ENCODE measurements at places on chromosomes 2 and 18. TPM values are rescaled to one million over a fixed set of nuclear protein-coding genes. Genes with fewer than 3 reads are reported as not detected.

PTPRN gene
- polyA plus RNA-seq: 0.65 TPM

- no peak for DNase-seq
These were observed 203.2 kb downstream of the NBAS start for GRCh38 chr2:15357922-15358321.

- DNase-seq: no peak
These were observed 84.8 kb downstream of the EVA1A start for GRCh38 chr2:75475976-75476375.

DNA sequence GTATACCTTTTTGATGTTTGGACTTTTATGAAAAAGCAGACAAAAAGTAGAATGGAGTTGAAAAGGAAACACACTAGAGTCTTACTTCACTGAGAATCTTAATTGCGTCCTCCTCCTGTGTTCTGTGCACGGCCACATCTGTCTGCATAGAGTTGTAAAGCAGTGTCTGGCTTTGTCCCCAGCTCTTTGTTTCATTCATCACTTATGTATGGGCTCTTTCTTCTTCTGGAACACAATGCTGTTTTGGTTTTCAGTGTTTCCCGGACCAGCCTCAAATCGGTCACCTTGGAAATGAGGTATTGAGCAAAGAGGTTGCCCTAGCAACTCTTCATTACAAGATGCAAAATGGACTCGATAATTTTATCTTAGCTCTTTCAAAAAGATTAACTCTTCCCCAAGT is 104.3 kb upstream of the CNGA3 start:
- no peak for DNase-seq

- no peak for DNase-seq
These were observed 56.0 kb downstream of the TMEM247 start for GRCh38 chr2:46535360-46535759.

DNA sequence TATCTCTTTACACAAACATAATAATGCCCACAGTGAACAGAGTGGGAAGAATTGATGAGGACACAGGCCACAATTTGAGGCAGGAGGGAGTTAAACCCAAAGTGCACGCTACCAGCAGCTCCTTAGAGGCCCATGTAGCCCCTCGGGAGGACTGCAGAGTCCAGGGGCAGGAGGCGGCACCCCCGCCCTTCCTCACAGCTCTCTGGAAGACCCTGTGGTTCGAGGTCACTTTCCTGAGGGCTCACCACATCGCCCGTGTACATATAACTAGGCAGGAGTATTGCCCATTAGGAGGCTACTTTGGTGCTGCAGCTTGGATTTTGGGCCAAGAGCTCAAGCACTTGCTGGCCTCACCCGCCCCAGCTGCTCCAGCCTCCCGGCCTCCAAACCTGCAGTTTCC is 22.2 kb upstream of the CIDEA start:
- DNase-seq: no peak

DNA sequence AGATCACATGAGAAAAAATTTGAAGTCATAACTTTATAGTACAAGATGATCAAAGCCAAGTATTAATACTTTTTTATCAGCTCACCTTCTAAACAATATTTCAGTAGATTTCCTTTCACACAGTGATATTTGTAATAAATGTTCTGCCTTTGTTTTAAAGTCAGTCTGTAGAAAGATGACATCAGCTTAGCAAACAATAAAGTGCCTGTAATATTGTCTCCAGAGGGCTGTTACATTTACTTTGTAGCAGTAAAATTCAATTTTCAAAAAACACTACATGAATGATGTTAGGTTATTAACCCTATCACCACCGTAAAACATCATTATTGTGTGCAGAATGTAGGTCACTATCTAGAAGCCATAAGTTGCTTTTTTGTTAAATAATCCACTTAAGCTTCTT is 49.6 kb downstream of the ZEB2 start:
- DNase-seq: no peak

DNA sequence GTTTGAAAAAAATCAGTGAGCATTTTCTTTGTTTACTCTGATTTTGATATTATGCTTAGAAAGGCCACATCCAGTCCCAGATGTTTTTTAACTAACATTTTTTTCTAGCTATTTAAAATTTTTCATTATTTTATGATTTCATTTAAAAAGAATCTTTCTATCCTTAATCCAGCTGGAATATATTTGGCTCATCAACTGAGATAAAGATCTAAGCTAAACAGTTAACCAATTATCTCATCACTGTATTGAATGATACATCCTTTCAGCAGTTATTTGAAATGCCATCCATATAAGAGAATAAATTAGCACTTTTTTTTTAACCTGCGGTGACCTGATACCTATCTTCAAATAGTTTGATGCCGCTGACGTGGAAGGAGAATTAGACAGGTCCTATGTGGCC is 245.5 kb upstream of the COPS8 start:
- DNase-seq: no peak

- DNase-seq: no peak
These were observed 418.0 kb upstream of the TNP1 start for GRCh38 chr2:217277646-217278398.

DNA sequence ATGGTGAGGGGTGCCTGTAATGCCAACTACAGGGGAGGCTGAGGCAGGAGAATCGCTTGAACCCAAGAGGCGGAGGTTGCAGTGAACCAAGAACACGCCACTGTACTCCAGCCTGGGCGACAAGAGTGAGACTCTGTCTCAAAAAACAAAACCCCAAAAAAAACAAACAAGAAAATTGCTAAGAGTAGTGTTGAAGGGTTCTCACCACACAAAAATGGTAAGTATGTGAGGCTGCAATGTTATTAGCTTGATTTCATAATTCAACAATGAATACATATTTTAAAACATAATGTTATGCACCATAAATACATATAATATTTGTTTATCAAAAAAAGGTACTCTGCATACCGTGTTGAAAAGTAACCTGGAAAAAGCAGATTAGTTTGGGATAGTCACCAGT is 45.8 kb downstream of the PSMG2 start:
- DNase-seq: no peak

DNA sequence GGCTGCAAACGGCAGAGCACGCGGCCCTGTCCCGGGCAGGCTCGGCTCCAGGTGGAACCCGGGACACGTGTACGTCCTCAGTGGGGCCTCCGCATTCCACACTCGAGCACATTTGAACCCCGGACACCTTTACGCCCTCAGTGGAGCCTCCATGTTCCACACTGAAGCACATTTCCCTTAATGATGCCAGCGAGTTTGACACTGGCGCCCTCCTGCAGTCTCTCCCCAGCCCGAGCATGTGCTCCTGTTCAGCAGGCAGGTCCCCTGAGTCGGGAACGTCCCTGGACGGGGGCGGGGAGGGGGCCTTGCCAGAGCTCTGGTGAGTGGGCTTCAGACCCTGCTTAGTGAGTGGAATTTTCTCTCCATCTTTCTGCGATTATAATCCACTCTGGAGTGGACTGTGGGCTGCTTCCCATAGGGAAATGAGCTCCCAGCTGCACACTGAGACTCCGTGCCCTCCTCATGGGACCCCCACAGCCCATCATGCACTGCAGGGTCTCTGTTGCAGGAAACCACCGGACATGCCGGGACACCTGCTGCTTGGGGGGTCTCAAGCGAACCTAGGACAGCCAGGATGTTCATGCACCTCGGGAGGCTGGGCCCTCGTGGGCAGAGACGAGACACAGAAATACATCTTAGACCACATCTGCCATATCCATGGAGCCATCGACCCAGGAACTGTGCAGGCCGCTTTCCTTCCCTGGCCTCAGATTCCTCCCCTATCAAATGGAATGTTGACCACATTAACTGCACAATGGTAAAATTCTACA is 70.3 kb upstream of the SNTG2 start:
- no peak for DNase-seq

GRCh38 chr2:236587861-236588815 is 18.5 kb downstream of the ACKR3 start:
- no peak for DNase-seq

GRCh38 chr2:216539791-216540241 is 41.2 kb downstream of the RPL37A start:
- DNase-seq: no peak

AFTPH gene
- polyA plus RNA-seq: 62.6 TPM

GRCh38 chr2:156300337-156300736 is 32.2 kb downstream of the NR4A2 start:
- no peak for DNase-seq

GRCh38 chr2:222494104-222494739 is 69.9 kb downstream of the SGPP2 start:
- peak; percentile 28 for DNase-seq

DNA sequence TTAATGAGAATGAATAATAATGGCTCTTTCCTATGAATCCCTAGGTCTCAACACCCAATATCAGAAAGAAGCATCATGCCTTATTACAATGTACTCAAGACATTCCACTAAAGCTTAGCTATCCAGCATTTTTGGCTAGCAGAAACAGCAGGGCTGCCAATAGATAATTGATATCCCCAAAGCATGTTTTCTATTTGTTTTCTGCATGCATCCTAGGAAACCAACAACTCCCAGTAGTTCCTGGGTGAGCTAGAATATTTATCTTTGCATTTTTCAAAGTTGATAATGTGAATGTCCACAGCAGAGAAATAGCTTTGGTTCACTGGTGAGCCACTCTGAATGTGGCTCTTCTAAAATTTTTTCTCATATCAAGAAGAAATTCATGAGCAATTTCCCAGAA is 5.8 kb upstream of the ANTXR1 start:
- no peak for DNase-seq

DNA sequence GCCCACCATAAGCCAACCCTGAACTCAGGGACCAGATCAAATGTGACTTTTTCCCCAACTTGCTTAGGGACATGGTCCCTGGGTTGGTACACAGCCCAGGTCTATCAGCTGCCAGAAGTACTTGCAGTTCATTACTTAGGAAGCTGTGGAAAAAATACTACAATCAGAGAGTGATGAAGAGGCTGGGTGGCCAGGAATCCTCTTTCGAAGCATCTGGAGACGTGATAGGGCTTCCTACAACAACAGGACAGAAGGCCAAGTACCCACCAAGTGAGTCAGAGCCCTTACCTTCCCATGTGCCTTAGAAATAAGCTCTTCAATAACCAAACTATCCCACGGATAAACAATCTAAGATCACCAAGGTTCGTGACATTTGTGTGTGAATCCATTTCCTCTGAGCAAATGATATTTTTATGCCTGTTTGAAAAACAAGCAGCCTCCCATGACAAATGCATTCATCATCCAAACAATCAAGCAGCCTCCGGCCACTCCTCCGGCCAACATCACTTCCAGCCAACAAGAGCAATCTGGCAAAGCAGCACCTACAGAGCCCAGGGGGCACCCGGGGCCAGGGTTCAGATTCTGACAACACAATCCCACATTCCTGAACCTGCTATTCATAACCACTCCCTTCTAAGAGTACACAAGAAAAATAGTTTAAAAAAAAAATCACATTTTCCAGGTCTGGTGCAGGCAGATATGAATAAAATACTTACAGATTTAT is 26.4 kb downstream of the TBC1D8 start:
- DNase-seq: no peak

SPP2 gene
- polyA plus RNA-seq: not detected
